ENCODE measurements at places on chromosomes 13 and 19.

DNA sequence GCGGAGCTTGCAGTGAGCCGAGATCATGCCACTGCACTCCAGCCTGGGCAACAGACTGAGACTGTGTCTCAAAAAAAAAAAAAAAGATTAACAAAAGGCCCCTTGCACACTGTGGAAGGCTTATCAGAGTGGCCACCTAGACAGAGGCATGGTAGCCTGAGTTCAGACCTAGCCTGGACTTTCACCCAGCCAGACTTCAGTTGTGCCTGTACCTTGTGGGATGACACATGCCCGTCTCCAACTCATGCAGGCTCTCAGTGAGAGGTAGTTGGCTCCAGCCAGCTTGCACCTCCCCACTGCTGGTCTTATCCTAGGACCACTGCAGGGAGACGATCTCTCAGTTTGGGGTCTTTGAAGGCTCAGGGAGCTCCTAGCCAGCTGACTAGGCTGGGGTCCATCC, 52.2 kb downstream of the GATAD2A start:
- H3K4me3 ChIP-seq: no peak overlapping the region
- H3K36me3 ChIP-seq: no peaks in the 10 kb centered on the region
- peaks cover 5% of the 10 kb centered on the region for H3K4me1 ChIP-seq
- H3K27ac ChIP-seq: no peak overlapping the region
- no peaks in the 10 kb centered on the region for H3K27me3 ChIP-seq
- no peak for DNase-seq

DNA sequence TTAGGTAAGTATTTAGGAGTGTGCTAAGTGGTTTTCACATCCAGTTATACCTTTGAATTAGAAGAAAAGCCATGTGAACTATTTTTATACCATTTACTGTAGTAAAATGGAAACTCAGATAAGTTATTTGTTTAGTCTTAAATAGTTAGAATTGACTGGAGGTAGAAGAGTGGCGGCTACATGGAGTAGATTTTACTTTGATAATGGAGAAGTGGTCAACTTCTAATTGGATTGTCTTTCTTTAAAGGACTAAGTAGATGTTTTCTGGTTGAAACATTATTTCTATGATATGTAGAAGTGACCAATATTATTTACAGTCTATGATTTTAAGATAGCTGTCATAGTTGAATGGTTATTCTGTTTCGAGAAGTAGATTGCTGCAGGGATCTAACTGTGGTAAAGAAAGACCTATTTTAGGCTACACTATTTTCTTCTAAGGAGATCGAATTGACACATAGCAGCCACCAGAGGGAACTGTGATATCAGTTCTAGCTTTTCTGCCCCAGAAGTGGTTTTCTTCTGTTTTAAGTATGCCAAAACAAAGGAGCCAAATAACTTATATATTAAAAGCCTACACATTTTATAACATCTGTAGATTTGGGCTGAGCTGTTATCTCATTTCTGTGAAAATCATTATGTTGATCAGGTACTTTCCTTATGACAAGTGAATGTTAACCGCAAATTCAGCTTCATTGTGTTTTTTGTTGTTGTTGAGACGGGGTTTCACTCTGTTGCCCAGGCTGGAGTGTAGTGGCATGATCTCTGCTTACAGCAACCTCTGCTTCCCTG, 26.1 kb downstream of the ZMYM2 start:
- peak; percentile 14 for DNase-seq
- H3K36me3 ChIP-seq: no peaks in the 10 kb centered on the region
- H3K27me3 ChIP-seq: no peaks in the 10 kb centered on the region
- no peak overlapping the region for H3K27ac ChIP-seq

- DNase-seq: no peak
- no peaks in the 10 kb centered on the region for H3K4me1 ChIP-seq
- no peaks in the 10 kb centered on the region for H3K27me3 ChIP-seq
- no peak overlapping the region for H3K4me3 ChIP-seq
Measured at GRCh38 chr19:5073153-5073844, 104.4 kb downstream of the KDM4B start.

- H3K27ac ChIP-seq: peak overlapping the region; percentile 47
- peaks cover 17% of the 10 kb centered on the region for H3K4me1 ChIP-seq
- H3K27me3 ChIP-seq: no peaks in the 10 kb centered on the region
- DNase-seq: no peak
- H3K4me3 ChIP-seq: 0 out of 2 replicates have a peak overlapping the region, but pooled peaks have one; percentile 5
Measured at GRCh38 chr19:17304386-17305215, 1.1 kb upstream of the MRPL34 start.

- DNase-seq: no peak
- H3K27ac ChIP-seq: no peak overlapping the region
- H3K27me3 ChIP-seq: no peaks in the 10 kb centered on the region
- no peaks in the 10 kb centered on the region for H3K36me3 ChIP-seq
- H3K4me1 ChIP-seq: no peaks in the 10 kb centered on the region
- H3K4me3 ChIP-seq: no peak overlapping the region
Measured at GRCh38 chr13:30053939-30054338, 203.5 kb upstream of the UBL3 start.

Data from MM.1S (cell line).